ENCODE measurements at places on chromosomes 2 and 18.

DNA sequence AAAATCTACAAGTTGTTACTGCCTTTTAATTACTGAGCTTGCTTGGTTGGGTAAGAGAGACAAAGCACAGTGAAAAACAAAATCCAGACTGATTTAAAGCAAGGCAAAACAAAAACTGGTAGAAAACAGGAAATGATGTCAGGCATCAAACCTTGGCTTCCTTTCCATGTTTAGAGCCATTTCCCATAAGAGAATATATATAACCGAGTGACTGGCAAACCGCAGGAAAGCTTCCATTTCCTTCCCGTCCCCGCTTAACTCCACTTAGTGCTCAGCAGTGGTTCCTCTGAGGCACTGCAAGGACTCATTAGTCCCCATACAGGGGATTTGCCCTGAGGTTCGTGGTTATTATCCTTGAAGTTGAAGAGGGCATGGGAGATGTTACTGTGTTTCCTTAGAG, 446.3 kb downstream of the LPIN1 start:
- no peak for DNase-seq

DNA sequence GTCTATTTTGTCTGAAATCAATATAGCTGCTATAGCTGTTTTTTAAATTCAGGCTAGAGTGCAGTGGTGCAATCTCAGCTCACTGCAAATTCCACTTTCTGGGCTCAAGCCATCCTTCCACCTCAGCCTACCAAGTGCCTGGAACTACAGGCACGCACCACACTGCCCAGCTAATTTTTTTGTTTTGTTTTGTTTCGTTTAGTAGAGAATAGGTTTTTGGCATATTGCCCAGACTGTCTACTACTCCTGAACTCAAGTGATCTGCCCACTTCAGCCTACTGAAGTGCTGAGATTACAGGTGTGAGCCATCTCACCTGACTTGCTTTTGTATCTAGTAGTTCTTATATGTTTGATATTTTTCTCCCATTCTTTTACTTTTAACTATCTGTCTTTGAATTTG, 259.7 kb downstream of the CDH19 start:
- DNase-seq: no peak

DNA sequence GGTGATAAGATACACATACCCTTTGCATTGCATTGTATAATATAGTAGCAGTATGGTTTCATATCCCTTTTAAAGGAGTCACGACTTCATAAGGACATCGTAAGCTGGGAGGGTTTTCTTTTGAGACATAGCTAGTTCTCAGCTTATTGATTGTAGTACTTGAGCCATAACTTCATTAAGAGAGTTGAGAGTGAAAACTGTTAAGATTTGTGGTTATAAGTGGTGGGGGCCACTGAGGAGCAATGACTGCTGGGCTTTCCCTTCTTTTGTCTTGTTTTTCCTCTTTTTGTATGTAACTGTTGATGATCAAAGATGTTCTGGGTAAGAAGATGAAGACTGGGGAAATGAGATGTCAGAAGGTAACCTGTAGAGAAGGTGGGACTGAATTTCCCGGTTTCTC, 11.0 kb downstream of the EIF5B start:
- no peak for DNase-seq

GRCh38 chr2:186594001-186594722, 4.3 kb downstream of the ITGAV start:
- DNase-seq: no peak

DNA sequence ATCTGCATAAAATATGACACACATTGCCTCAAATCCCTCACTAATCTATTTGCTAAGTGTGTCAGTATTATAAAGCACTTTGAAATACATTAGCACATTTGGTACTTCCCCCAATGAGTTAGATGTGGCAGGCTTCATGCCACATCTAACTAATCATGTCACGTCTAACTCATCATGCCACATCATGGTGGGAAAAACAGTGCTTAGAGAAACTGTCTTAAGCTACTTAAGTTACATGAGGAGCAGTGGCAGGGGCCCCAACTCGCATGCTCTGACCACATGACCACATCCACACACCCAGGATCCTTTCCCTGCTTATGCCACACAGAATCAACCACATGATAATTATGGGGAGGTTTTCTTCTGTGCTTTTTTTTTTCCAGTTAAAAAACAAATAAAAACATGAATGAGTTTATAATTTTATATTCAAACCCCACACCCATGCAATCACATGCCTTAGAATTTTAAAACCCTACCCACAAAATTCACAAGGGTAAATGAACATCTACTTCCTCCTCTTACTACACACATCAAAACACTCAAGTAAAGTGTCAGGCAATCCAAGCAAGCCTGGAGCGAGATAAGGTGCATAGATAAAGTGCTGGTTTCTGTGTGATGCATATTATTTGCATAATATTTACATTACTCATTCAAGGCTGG, 1.6 kb downstream of the ABCA12 start:
- no peak for DNase-seq

DNA sequence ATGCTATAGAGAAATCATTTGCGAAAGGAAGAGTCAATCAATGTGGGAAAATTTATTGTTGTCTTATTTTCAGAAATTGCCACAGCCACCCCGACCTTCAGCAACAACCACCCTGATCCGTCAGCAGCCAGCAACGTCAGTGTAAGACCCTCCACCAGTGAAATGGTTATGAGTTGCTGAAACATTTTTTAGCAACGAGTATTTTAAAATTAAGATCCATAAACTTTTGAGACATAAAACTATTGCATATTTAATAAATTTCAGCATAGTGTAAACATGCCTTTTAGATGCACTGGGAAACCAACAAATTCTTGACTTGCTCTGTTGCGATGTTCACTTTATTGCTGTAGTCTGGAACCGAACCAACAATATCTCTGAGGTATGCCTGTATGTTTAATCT, 887.9 kb downstream of the DCDC2C start:
- no peak for DNase-seq

- DNase-seq: no peak
Measured at GRCh38 chr2:114185501-114185900, 256.9 kb upstream of the DPP10 start.

- no peak for DNase-seq
Measured at GRCh38 chr2:187782301-187782700, 228.1 kb upstream of the TFPI start.

GRCh38 chr2:96616128-96616527, 22.0 kb downstream of the KANSL3 start:
- no peak for DNase-seq

DNA sequence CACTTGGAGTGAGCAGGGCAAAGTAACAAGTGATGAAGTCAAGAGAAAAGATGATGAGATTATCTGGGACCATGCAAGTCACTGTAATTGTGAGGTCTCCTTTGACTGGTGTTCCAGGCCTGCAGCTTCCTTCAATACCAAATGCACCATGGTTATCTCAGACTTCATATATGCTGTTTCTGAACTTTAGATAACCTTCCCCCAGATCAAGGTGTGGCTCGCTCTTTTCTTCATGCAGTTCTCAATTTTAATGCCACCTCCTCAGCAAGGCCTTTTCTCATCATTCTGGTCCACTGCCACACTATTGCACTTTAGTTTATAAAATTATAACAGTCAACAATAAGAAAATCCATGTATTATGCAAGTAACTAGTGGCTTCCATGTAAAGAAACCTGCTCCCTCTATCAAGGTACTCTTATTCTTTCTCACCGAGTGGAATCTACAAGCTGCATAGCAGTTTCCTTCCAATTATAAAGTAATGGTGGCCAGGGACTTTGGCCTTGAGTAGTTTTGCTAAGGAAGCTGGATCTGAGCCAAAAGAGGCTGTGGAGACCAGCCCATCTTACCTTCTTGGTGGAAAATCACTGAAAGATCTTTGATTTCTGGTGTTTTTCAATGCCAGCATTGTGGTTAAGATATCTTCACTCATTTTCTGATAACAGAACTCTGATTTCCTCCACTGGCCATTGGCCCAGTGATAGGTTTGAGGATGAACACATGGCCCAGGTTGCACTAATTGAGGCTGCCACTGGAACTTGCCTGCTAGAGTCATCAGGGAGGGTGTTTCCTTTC, 113.6 kb downstream of the KCNE4 start:
- DNase-seq: no peak

- no peak for DNase-seq
Measured at GRCh38 chr2:144453486-144454158, 66.3 kb downstream of the ZEB2 start.

Data from skeletal muscle cell (primary cell).